ENCODE measurements at places on chromosomes 1 and 21.

DNA sequence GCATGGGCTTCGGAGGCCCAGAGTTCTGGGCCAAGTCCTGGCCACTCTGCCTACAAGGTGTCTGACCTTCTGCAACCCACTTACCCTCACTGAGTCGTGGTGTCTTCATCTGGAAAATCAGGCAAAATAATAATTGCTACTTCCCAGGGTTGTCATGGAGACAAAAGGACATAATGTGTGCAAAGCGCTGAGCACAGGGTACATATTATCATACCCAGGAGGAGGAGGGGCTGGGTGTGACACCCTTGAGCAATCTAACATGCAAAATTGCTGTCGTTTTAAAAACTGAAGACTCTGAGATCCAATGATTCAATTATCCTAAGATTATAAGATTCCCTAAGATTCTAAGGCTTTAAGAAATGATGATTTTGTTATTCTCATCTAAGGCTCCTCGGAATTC, 459.5 kb downstream of the PTPRU start:
- no peak for DNase-seq

GRCh38 chr21:35861661-35862060, 198.7 kb downstream of the SETD4 start:
- no peak for DNase-seq

DNA sequence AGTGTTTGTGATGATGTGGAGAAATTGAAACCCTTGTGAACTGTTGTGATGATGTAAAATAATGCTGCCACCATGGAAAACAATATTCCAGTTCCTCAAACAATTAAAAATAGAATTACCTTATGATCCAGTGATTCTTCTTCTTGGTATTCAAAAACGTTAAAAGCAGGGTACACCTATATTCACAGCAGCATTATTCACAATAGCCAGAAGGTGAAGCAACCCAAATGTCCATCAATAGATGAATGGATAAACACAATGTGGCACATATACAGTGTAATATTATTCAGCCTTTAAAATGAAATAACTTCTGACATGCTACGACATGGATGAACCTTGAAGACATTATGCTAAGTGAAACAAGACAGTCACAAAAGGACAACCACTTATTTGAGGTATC, 59.2 kb downstream of the LYPLAL1 start:
- DNase-seq, result no peak

GRCh38 chr1:91672601-91673161, 172.0 kb downstream of the CDC7 start:
- no peak for DNase-seq

GRCh38 chr1:65979136-65980044, 186.7 kb downstream of the PDE4B start:
- no peak for DNase-seq

DNA sequence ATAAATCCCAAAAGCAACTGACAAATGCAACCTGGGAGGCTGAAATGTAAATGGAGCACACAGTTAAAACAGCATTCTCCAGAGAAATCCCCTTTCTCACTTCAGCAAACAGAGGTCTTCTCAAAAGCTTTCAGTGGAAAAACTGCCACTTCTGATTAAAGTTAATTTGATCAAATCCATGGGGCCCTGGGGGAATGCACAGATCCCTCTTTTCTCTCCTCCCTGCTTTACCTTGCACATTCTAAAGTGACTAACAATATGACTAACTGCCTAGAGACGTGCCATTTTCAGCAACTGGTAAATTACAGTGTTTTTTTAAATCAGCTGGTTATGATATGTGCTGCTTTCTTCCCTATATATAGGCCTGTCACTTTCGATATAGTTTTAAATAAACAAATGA, 142.5 kb downstream of the RERE start:
- DNase-seq, result no peak

All from H54 (cell line).